ENCODE measurements at places on chromosomes 7 and 10. TPM values are rescaled to one million over a fixed set of nuclear protein-coding genes. Genes with fewer than 3 reads are reported as not detected.

- H3K36me3 ChIP-seq, result no peaks in the 10 kb centered on the region
- H3K4me3 ChIP-seq, result no peak overlapping the region
- H3K4me1 ChIP-seq, result no peaks in the 10 kb centered on the region
These were observed 96.8 kb upstream of the PHYHIPL start for GRCh38 chr10:59079386-59080226.

The STEAP4 gene
- total RNA-seq, result not detected

GRCh38 chr10:127228195-127228787 lies 31.9 kb upstream of the INSYN2A start:
- peaks cover 3% of the 10 kb centered on the region for H3K4me1 ChIP-seq
- H3K4me3 ChIP-seq, result no peak overlapping the region
- DNase-seq, result no peak
- peaks cover 9% of the 10 kb centered on the region for H3K27me3 ChIP-seq
- H3K27ac ChIP-seq, result no peak overlapping the region

DNA sequence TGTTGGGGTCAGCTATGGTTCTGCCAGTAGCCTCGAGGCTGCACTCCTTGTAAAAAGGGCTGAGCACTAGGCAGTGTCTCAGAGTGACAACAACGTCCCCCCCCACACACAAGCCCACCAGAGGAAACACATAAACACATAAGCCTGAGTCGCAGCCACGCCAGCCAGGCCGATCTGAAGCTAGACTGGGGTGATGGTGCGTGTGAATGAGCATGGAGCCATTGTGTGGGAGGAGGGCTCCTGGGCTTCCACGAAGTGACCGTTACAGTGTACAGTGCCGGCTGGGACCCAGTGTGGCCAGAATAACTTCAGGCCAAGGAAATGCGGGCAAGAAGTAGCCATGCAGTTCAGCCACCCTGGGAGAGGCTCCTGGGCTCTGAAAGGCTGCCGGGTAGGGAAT lies 3.7 kb upstream of the C10orf105 start:
- no peaks in the 10 kb centered on the region for H3K27me3 ChIP-seq
- no peak overlapping the region for H3K27ac ChIP-seq

DNA sequence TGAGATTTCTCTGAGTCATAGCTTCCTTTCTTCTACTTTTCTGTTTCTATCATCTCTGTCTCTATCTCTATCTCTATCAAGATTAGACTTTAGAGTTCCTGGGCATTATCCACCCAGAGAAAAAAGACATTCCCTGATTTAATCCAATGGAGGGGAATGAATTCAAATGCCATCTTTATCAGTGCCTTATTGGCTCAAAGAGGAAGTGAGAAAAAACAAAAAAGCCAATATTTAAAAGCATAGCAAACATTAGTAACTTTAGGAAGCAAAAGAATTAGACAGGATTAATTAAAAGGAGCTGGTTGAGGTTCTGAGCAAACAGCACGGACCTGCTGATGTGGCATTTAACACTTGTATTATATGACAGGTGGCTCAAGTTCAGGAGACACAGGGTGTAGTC lies 736.5 kb downstream of the REEP3 start:
- H3K4me3 ChIP-seq, result no peak overlapping the region
- H3K27me3 ChIP-seq, result no peaks in the 10 kb centered on the region
- no peak overlapping the region for H3K27ac ChIP-seq
- DNase-seq, result no peak

- no peaks in the 10 kb centered on the region for H3K27me3 ChIP-seq
- H3K4me3 ChIP-seq, result peak overlapping the region; percentile 96
- H3K4me1 ChIP-seq, result peaks cover 57% of the 10 kb centered on the region
- peak overlapping the region; percentile 99 for H3K27ac ChIP-seq
These were observed 383.5 kb downstream of the SFMBT2 start for GRCh38 chr10:7027237-7027912.

- no peaks in the 10 kb centered on the region for H3K4me1 ChIP-seq
- no peak overlapping the region for H3K27ac ChIP-seq
- no peak for DNase-seq
- no peak overlapping the region for H3K4me3 ChIP-seq
- no peaks in the 10 kb centered on the region for H3K36me3 ChIP-seq
These were observed 26.2 kb upstream of the BMPR1A start for GRCh38 chr10:86730227-86730626.

The MKLN1 gene
- 46.7 TPM for total RNA-seq

DNA sequence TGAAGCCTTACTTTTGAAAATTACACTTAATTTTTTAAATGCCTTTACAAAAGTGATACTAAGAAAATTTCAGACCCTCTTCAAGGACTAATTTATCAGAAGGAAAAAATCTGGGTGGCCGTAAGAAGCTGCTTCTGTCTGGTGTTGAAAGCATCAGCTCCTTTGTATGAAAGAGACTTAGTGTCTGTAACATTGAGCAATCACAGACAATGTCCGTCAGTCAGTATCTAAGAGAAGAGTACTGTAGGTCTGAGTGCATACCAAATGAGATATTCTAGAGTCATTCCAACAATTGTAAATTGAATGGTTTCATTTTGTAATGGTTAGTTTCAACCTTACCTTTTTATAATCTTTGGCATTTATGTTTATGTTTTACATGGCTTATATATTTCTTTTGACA lies 11.1 kb upstream of the MDFIC start:
- no peak overlapping the region for H3K27ac ChIP-seq
- H3K4me1 ChIP-seq, result peaks cover 10% of the 10 kb centered on the region
- H3K36me3 ChIP-seq, result no peaks in the 10 kb centered on the region
- no peak overlapping the region for H3K4me3 ChIP-seq
- H3K27me3 ChIP-seq, result no peaks in the 10 kb centered on the region

GRCh38 chr7:48170506-48170905 lies 752 bp upstream of the ABCA13 start:
- no peaks in the 10 kb centered on the region for H3K4me1 ChIP-seq
- DNase-seq, result no peak
- no peaks in the 10 kb centered on the region for H3K36me3 ChIP-seq
- no peak overlapping the region for H3K27ac ChIP-seq

DNA sequence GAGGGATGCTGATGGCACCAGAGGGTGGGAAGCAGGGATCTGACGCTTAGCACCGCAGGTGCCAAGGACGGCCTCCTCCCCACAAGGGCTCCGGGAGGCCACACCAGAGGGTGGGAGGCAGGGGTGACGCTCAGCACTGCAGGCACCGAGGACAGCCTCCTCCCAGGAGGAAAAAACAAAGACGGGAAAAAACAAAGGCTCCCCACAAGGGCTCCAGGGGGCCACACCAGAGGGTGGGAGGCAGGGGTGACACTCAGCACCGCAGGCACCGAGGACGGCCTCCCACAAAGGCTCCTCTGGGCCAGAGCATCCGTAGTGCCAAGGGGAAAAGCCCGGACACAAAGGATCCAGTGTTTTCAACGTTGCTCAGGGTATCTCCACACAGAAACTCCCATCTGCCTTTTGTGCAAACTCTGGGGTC lies 25.6 kb downstream of the DIP2C start:
- no peaks in the 10 kb centered on the region for H3K36me3 ChIP-seq
- H3K27ac ChIP-seq, result no peak overlapping the region
- no peak overlapping the region for H3K4me3 ChIP-seq
- DNase-seq, result no peak

The CLRN3 gene
- total RNA-seq, result not detected

DNA sequence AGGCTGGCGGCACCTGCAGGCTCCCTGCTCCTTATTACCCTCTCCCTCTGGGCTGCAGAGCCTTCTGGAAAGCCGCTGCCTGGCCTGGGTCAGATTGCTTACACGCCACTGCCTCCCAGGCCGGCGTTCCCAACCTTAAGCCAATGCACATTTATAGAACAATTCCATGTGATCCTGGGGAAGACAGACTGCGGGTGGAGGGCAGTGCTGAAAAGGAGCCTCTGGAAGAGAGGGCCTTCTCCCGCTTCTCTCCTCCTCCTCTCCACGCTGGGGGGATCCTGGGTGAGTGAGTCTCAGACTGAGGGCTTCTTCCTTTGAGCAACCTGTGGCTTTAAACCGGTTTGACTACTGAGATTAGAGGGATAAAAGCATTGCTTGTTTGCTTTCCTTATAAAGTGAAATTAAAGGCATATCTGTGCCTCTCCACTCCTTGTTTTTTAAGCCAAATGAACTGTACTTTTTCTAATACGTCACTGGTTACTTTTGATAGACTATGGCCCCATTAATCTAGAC lies 5.5 kb downstream of the TACC2 start:
- peaks cover 21% of the 10 kb centered on the region for H3K27me3 ChIP-seq
- H3K27ac ChIP-seq, result no peak overlapping the region
- no peak overlapping the region for H3K4me3 ChIP-seq
- no peaks in the 10 kb centered on the region for H3K36me3 ChIP-seq
- no peaks in the 10 kb centered on the region for H3K4me1 ChIP-seq

The RSPH10B gene
- total RNA-seq, result 0.64 TPM

- DNase-seq, result no peak
- no peaks in the 10 kb centered on the region for H3K27me3 ChIP-seq
- peak overlapping the region; percentile 40 for H3K27ac ChIP-seq
These were observed 96.2 kb downstream of the EXOC4 start for GRCh38 chr7:133349101-133349500.

DNA sequence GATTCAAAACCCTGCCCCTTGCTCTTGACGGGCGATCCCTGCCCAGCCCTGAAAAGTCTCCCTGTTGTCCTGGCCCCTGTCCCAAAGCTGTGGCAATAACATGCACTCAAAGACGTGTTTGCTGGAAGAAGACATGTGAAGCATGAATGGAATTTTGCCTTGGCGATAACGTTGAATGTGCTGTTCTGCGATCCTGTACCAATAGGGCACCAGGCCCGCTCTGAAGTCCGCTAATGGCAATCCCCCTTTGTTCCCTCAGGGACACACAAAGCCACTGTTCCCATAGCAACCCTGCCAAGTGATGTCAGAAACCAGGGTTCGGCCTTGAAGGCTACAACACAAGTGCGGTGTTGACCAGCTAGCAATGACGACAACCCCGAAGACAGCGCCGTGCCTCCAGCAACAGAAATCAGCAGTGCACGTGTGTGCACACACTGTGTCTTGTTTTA lies 284.6 kb downstream of the KLF6 start:
- no peak overlapping the region for H3K27ac ChIP-seq
- no peak overlapping the region for H3K4me3 ChIP-seq
- H3K36me3 ChIP-seq, result no peaks in the 10 kb centered on the region
- no peak for DNase-seq
- peaks cover 38% of the 10 kb centered on the region for H3K27me3 ChIP-seq

GRCh38 chr10:73248259-73248724 lies 1.2 kb upstream of the DNAJC9 start:
- peaks cover 32% of the 10 kb centered on the region for H3K36me3 ChIP-seq
- H3K27me3 ChIP-seq, result no peaks in the 10 kb centered on the region
- peak overlapping the region; percentile 84 for H3K27ac ChIP-seq

The OPALIN gene
- total RNA-seq, result not detected

DNA sequence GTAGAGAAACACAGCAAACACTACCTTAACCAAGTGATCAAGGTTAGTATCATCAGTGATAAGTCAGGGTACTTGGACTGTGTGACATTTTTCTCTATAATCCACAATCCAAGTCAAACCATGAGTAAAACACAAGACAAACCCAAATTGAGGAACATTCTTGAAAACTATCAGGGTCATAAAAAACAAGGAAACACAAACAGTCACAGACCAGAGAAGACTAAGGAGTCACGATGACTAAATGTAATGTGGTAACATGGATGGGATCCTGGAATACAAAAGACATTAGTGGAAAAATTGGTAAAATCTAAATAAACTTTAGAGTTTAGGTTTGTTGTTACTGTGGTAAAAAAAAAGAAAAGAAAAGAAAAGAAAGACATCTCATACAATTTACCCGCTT lies 103.8 kb downstream of the ARMH3 start:
- peaks cover 34% of the 10 kb centered on the region for H3K36me3 ChIP-seq
- no peaks in the 10 kb centered on the region for H3K27me3 ChIP-seq
- no peak overlapping the region for H3K27ac ChIP-seq

The DNA2 gene
- 69.0 TPM for total RNA-seq

All from natural killer cell treated with Interleukin-12 subunit alpha and Interleukin-12 subunit beta and Interleukin-15 and Interleukin-18, amount 100 ng/mL, for 72 hours (primary cell).